K562 (cell line): ENCODE measurements at places on chromosomes 4 and X. TPM values are rescaled to one million over a fixed set of nuclear protein-coding genes. Genes with fewer than 3 reads are reported as not detected.

DNA sequence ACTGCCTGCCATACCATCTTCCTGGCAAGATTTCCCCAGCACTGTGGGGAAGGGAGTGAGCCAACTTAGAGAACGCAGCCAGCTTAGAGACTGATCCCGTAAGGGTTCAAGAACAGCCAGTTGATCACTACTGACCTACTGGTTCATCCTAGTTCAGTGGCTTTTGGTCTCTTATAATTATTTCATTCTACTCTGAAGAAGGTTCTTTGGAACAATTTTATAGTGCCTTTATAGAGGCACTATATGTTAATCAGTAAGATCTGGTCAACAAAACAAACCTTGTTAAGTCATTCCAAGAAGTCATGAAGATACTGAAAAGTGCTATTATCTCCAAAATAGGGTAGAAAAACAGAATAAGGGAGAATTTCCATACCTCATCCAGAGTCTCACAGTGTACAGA is 33.2 kb upstream of the ENPEP start:
- H3K4me3 ChIP-seq = no peak overlapping the region
- H3K27ac ChIP-seq = no peak overlapping the region
- no peaks in the 10 kb centered on the region for H3K36me3 ChIP-seq
- H3K4me1 ChIP-seq = no peaks in the 10 kb centered on the region
- no peaks in the 10 kb centered on the region for H3K27me3 ChIP-seq
- no peak for DNase-seq

GRCh38 chr4:140291259-140291658 is 82.2 kb upstream of the SCOC start:
- H3K27ac ChIP-seq = no peak overlapping the region
- no peaks in the 10 kb centered on the region for H3K27me3 ChIP-seq
- H3K36me3 ChIP-seq = no peaks in the 10 kb centered on the region
- no peak overlapping the region for H3K4me3 ChIP-seq

- no peaks in the 10 kb centered on the region; the same call in 1 of the 2 replicates for H3K4me1 ChIP-seq
- H3K27me3 ChIP-seq = peaks cover 33% of the 10 kb centered on the region
- H3K36me3 ChIP-seq = no peaks in the 10 kb centered on the region
- no peak for DNase-seq
- H3K4me3 ChIP-seq = no peak overlapping the region
These were observed 33.6 kb upstream of the JAKMIP1 start for GRCh38 chr4:6233929-6234328.

GRCh38 chr4:53932796-53933610 is 131.4 kb downstream of the CHIC2 start:
- H3K4me1 ChIP-seq = no peaks in the 10 kb centered on the region
- H3K36me3 ChIP-seq = no peaks in the 10 kb centered on the region
- H3K27me3 ChIP-seq = no peaks in the 10 kb centered on the region
- DNase-seq = no peak
- H3K4me3 ChIP-seq = no peak overlapping the region
- no peak overlapping the region for H3K27ac ChIP-seq

- DNase-seq = no peak
- H3K27me3 ChIP-seq = no peaks in the 10 kb centered on the region
- H3K4me3 ChIP-seq = no peak overlapping the region
- H3K4me1 ChIP-seq = no peaks in the 10 kb centered on the region
These were observed 282.2 kb downstream of the GUCY2F start for GRCh38 chrX:109199726-109200125.

- peak; percentile 79 for DNase-seq
- H3K27ac ChIP-seq = no peak overlapping the region
- no peaks in the 10 kb centered on the region for H3K36me3 ChIP-seq
- no peak overlapping the region for H3K4me3 ChIP-seq
These were observed 216.1 kb upstream of the PSAPL1 start for GRCh38 chr4:7650606-7651385.

DNA sequence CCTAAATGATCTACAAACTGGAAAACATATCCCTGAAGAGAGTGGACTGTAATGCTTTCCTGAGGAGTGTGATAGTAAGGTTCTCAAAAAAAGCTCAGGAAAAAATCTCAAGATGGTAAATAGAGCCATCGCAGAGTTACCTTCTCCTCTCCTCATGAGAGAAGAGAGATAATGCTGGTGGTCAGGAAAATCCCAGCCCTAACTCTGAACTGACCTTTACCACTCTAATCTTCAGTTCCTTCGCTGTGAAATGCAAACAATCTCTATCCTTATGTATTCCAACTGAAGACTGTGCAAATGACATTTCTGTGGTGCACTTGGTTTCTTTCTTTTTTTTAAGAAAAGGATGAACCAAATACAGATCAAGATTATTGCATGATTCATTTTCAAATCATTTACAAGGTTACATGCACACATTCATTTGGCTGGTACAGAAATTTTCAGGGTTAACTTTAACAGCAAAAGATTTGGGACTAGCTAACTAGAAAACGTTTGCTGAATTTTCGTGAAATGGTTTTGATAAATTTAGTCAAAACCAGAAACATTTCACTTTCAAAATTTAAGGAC is 8.3 kb downstream of the PPM1K start:
- H3K4me1 ChIP-seq = no peaks in the 10 kb centered on the region
- H3K36me3 ChIP-seq = peaks cover 3% of the 10 kb centered on the region; the same call in 1 of the 3 replicates
- no peaks in the 10 kb centered on the region for H3K27me3 ChIP-seq

DNA sequence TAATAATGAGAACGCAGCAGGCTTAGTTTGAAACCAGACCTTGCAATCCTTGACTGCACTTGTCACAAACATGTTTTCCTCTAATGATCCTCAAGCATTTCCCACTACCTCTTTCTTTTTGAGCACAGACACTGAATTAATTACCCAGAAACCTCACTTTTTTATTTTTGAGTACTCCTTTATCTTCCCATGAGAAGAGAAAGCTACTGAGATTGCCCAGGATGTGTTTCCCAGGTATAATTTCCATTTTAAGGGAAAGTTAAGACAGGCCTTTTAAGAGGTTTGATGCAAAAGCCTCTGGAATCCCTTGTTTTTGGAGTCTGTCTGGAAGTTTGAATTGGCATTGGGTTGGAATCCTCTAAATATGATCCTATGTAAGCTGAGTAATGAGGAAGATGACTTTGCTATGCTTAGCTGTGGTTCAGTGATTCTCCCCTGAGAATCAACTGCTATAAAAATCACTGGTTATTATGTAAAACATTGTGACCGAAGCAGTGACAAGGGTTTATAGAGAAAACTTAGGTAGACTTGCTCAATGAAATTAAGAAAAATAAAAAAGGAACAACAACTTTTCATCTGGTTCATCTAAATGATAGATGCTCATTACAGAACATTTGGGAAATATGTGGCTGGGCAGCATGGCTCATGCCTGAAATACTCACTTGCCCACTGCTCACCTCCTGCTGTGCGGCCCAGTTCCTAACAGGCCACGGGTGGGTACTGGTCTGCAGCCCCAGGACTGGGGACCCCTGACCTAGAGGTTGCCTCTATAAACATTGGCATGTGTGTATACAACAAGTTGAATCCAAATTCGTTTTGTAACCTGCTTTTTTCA is 10.8 kb upstream of the RHOH start:
- no peak overlapping the region for H3K27ac ChIP-seq
- DNase-seq = no peak
- no peaks in the 10 kb centered on the region for H3K27me3 ChIP-seq

DNA sequence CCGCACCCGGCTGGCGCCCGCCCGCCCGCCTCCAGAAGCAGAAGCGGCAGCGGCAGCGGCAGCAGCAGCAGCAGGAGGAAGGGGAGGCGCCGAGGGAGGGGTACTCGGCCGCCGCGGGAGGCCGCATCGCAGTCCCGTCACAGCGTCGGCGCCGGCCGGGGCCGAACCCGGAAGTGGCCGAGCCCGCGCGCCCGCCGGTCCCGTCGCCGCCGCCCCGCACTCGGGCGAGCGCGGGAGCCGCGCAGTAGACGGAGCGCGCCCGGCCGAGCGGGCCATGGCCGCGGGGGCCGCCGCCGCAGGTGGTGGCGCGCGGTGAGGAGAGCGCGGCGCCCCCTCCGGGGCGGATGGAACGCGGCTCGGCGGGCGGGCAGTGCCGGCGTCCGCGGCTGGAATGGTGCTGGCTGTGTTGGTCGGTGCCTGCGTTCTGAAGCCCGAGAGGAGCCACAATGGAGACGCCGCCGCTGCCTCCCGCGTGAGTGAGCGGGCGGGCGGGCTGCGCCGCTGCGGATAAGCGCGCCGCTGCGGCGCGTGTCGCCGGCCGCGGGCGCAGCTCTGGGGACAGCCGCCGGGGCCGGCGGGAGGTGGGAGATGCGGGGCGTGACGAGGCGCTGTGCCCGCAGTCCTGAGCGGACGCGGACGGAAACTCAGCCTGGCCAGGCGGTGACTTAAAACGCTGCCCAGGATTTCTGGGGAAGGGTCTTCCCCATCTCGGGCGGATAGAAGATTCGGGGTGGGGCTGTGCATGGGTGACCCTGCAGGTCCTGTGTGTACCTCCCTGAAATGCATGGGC is at the start of gene KLHL2:
Gene KLHL2, plus strand, starts transcription at position 131 of the 790 bp plus-strand sequence. Its CDS starts 316 bp downstream, at position 447.
- peaks cover 17% of the 10 kb centered on the region for H3K4me1 ChIP-seq
- no peaks in the 10 kb centered on the region; the same call in 1 of the 2 replicates for H3K27me3 ChIP-seq
- no peaks in the 10 kb centered on the region for H3K36me3 ChIP-seq
- DNase-seq = peak; percentile 86
- H3K27ac ChIP-seq = peak within 1 kb of the TSS; percentile 53; the same call in 2 of the 3 replicates

GRCh38 chr4:113979148-113979904 is at the start of gene ARSJ:
ARSJ (minus strand) TSS chr4:113979647; CDS start chr4:113978834, 813 bp downstream.
- H3K27me3 ChIP-seq = no peaks in the 10 kb centered on the region
- H3K4me1 ChIP-seq = no peaks in the 10 kb centered on the region
- DNase-seq = no peak
- H3K27ac ChIP-seq = no peak within 1 kb of the TSS

C4orf36 gene
- polyA plus RNA-seq = not detected in 2 replicates

ART3 gene
- 1.00 and 1.1 TPM in 2 replicates for polyA plus RNA-seq

CFAP99 gene
- polyA plus RNA-seq = not detected in 2 replicates

SLC10A4 gene
- polyA plus RNA-seq = 8.8 and 10.7 TPM in 2 replicates
